H1 (cell line): ENCODE measurements at places on chromosomes 12 and 14. TPM values are rescaled to one million over a fixed set of nuclear protein-coding genes. Genes with fewer than 3 reads are reported as not detected.

RIMBP2 gene
- 0.18 and 0.52 TPM in 2 replicates for polyA plus RNA-seq

SIX6 gene
- polyA plus RNA-seq = 0.03 and 0.08 TPM in 2 replicates

LHX5 gene
- 1.1 and 4.6 TPM in 2 replicates for polyA plus RNA-seq

TAS2R42 gene
- polyA plus RNA-seq = not detected in 2 replicates

AQP5 gene
- polyA plus RNA-seq = 3.2 and 5.2 TPM in 2 replicates

DNA sequence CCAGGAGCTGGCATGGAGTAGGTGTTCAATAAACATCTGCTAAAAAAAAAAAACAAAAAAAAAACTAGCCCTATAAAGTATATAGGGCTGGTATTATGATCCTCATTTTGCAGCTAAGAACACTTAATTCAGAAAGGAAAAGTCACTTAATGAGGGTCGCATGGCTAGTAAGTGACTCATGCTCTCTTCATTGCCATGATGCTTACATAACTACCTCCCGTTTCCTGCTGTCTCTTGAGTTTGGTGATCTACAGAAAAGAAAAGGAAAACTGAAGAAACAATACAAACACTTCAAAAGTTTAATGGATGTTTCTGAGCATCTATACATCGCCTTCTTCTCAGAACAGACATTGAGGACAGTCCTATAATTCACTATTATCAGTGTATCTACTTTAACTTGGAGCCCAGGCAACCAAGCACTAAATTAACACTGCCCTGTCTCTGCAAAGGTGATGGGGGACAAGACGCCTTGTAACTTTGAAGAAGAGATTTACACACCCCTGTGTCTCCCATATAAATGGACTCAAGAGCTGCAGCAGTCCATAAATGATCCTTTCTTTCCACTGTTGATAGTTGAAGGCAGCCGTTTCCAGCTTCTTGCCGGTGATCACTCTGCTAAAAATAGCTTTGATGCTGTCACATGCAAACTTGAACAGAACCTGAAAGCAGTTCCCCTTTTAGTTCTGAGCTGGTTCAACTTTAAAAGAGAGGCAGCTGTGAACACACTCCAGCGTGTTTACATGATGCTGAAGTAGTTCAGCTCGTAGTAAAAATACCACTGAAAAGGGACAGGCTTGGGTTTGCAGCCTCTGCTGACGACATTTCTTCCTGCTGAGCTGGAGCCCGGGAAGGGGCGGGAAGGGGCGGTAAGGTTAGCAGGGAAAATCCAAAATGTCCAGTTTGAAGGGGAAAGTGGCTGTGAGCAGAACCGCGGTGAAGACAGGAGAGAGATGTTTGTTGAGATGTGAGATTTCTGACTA is 113.3 kb downstream of the FOXN3 start:
- DNase-seq = no peak

- no peak for DNase-seq
Measured at GRCh38 chr12:1830401-1830845, 10.1 kb downstream of the LRTM2 start.

DNA sequence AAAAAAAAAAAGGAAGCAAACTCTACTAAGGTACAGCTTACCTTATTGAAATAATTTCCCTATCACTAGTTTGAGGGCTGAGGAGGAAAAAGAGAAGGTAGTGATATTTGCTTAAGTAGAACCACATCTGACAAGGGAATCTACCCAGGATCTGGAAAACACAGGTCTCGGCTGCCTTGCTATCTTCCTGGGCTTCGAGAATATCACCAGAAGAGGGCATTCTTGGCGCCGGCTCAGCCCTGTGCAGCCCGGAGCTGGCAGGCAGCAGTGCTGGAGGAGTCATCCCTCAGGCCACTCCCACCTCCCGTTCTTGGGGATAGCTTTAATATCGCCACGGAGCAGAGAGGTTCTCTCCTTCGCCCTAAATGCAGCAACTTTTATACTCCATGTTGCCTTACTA is 1181.2 kb downstream of the VRK1 start:
- DNase-seq = peak; percentile 71

GRCh38 chr12:116066381-116067230 is 210.9 kb downstream of the MED13L start:
- DNase-seq = no peak

DNA sequence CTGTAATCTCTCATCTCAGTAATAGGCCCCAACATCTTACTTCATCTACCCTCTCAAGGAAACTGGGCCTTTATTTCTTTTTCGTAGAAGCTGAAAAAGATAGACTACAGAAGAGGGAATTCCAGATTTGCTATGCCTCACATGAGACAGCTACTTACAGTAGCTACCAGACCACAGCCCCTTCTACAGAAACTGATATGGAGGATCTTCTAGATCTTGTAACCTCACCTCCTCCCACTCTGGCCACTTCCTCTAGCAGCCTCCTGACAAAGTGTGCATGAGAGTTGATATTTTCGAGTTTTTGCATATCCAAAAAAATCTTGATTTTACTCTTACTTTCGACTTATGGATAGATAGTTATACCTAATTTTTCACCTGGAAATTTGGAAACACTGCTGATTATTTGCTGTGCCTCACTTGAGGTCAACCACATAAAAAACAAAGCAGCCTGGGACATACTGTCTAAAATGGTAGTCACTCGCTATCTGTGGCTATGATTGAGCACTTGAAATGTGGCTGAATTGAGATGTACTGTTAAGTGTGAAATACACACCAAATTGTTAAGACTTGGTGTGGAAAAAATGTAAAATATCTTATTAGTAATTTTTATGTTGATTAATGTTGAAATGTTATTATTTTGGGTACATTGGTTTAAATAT is 86.3 kb upstream of the NID2 start:
- no peak for DNase-seq

DNA sequence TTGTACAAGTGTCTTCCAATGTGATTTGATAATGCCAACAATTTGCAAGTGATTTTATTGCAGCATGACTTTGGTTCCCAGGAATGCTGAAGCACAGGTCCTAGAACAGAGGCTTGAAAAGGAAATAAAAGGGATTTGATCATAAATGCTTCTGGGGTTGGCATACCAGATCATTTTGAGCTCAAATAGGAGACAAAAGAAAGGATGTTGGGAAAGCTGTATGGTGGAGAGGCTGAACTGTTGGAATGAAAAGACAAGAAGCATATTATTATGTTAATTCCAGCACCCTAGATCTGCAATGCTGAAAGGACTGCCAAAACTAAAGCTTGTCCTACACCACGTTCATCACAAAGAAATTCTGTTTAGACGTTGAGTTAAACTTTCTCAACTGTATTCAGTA is 143.1 kb downstream of the BICD1 start:
- no peak for DNase-seq

- DNase-seq = peak; percentile 81
Measured at GRCh38 chr12:94603434-94604365, 46.7 kb downstream of the TMCC3 start.

DNA sequence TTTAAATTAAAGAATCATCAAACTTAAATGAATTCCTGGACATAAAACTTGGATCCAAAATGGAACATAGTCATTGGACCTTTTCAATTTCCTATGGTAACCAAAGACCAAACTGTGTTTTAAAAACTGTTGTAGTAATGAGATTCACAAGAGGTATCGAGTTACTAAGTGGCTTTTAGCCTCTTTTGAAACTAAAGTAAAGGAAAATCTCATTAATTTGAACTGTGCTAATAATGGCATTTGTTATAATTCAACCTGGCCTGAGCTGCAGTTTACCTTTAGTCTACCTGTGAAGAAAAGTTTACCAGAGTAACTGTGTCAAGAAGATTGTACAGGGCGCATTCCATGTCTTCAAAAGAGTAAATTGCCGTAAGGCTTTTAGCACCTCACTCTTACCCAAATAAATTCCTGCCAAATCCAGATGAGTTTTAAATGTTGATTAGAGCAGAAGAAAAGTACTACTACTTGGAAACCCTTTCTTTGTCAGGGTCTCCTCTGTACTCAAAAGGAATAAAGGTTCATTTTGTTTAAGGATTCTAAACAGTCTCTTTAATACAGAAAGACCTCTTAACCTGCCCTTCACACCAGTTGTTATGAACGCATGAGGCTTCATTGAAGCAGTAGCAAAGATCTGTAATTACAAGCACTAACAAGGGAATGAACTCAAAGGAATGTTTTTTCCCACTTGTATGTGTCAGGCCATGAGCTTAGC is 17.1 kb upstream of the MED13L start:
- no peak for DNase-seq

GRCh38 chr14:70156592-70156991 is 32.2 kb downstream of the SLC8A3 start:
- no peak for DNase-seq

DNA sequence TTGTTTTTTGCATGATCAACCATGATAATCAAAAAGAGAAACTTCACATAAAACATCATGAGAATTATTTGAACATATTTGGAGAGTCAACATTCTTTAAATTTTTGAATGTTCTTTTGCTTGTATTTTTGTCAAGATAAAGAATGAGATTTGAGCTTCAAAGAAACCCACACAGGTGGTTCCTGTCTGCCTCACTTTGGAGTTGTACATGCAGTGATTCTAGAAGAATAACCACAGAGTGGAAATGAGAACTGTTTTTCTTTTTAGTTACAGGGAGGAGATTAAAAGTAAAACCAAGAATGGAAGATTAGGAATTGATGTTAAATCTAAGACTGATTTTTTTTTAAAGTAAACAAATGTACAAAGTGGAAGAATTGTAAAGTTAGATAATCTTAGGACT is 2.3 kb upstream of the ZNF705A start:
- no peak for DNase-seq

GRCh38 chr12:92929983-92930382 is 888 bp upstream of the EEA1 start:
- no peak for DNase-seq

GRCh38 chr14:77844802-77845201 is 44.9 kb downstream of the ADCK1 start:
- no peak for DNase-seq

- no peak for DNase-seq
Measured at GRCh38 chr12:108400481-108400880, 61.4 kb upstream of the CMKLR1 start.

- DNase-seq = no peak
Measured at GRCh38 chr14:92103363-92103989, 2.9 kb downstream of the ATXN3 start.
